ENCODE measurements at places on chromosomes 4 and X. TPM values are rescaled to one million over a fixed set of nuclear protein-coding genes. Genes with fewer than 3 reads are reported as not detected.

Gene ENAM
- total RNA-seq: not detected

Gene GAGE12E
- total RNA-seq: not detected

Gene N4BP2
- 5.4 TPM for total RNA-seq

Gene SLITRK4
- 1.6 TPM for total RNA-seq

Gene STPG2
- 0.14 TPM for total RNA-seq

Gene PAGE2
- total RNA-seq: not detected

Gene SATL1
- not detected for total RNA-seq

Gene RADX
- total RNA-seq: 0.07 TPM

Gene DCK
- total RNA-seq: 15.6 TPM

Gene PITX2
- 0.26 TPM for total RNA-seq

Gene FREM3
- total RNA-seq: 0.18 TPM

Gene INTS6L
- total RNA-seq: 2.5 TPM

Measured in pulmonary artery endothelial cell (primary cell).